ENCODE measurements at places on chromosomes 5 and 9.

DNA sequence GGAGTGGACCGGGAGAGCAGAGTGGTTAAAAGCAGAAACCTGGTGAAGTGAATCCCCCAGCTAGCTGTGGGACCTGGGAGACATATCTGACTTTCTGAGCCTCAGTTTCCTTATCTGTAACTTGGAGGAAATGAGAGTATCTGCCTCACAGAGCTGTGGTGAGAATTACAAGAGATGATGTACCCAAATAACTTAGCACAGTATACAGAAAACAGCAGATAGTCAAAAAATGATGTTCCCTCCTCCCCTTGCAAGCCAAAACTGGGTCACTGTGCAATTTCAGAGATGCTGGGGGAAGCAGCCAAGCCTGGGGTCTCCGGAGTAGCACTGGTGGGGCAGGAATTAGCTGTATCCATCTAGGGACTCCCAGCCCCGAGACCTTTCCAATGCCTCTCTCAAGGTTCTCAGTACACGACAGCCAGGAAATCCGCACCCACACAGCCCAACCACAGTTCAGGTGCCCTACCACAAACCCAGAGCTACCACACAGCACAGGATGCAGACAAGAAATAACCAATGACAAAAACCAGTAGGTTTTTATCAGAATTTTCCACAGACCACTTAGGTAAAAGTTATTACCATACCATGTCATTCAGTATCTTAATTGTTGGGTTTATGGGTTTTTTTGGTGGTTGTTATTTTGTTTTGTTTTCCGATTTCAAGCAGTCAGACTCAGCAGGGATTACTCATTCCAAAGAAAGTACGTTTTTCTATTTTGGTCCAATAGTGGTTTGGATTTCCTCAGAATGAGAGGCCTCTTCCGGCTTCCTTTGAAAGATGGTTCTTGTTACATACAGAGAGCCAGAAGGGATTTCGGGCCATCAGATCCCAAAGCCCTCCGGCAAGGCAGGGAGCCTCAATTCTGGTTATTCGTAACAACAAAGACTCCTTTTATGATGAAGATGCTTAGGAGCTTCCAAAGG is 4.9 kb upstream of the HRH2 start:
- no peak for DNase-seq

- no peak for DNase-seq
Observed at GRCh38 chr5:18098691-18099090, 464.4 kb downstream of the TAF11L14 start.

DNA sequence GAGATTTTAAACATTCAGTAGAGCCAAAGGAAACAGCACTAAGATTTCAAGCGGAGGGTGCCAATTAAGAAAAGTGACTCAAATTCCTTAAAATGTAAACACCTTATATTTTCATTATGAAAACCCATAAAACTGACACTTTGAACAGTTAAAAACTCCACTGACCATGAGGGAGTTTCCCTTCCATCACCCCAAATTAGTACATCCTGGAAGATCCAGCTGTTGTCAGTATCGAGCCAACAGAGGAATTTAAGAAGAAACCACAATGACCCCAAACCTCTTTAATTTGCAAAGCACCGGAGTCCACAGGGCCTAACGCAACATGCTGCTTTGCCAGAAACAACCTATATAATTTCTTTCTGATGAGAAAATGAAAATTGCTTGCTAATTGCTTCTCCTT is 41.3 kb downstream of the ROR2 start:
- no peak for DNase-seq

- DNase-seq, result no peak
Observed at GRCh38 chr5:2201011-2201410, 318.3 kb upstream of the IRX4 start.

GRCh38 chr9:90307167-90307833 is 335.3 kb downstream of the DIRAS2 start:
- no peak for DNase-seq

GRCh38 chr9:130101915-130102314 is 48.2 kb downstream of the GPR107 start:
- DNase-seq, result no peak

- DNase-seq, result no peak
Observed at GRCh38 chr9:11821306-11821975, 871.7 kb upstream of the TYRP1 start.

GRCh38 chr9:111013250-111013649 is 25.0 kb downstream of the LPAR1 start:
- no peak for DNase-seq

DNA sequence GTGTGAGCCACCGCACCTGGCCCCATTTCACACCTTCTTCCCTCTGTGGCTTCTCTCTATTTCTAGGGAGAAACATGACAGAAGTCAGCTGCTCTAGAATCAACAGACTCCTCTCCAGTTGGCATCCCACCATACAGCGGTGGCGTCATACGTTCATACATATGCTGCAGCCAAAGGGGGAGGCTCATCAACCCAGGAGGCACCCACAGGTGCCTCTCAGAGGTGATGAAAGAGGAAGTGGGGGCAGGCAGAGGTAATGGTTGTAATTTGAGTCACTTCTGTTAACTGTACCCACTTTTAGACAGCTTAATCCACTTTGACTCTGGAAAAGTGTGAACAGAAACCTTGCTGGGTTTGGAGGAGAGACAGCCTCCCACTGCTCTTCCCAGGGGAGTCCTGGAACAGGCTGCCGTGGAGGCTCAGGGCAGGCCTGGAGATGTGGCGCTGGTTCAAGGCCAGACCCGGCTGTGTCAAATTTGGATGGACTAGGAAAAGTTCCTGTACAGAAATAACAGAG is 47.3 kb upstream of the SUB1 start:
- DNase-seq, result no peak

- no peak for DNase-seq
Observed at GRCh38 chr5:77262697-77263096, 52.2 kb downstream of the PDE8B start.

DNA sequence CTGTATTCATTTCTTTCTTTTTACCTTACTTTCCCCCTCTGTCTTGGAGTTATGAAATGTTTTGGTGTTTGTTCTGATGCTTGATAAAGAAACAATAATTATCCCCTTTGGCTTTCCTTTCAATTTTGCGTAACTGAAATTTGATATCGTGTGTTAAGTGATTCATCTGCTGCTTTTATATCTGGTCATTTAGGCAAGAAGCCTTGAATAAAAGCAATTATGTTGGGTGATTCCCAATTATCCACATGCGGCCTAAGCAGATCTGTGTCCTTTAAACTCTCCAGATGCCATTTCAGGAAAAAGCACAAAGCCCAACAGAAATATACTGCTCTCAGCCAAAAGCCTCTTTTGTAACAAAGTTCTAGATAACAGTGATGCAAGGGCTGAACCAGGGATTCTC is 92.8 kb downstream of the TAF11L14 start:
- no peak for DNase-seq

DNA sequence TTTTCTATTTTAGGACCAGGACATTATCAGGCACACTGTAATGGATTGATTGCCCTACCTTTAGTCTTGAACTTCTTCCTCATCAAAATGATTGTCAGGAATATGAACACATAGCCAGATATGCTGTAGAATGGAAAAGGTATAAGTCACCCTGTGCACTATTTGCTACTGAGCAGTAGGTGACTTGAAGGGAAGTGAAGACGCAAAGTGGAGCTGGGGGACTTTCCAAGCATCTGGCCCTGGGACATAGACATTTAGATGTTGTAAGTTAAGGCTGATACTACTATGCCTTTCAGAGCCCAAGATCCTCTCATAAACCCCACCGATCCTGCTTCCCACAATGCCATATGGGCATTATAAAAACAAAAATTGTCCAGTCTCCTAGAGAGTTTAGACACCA is 174.5 kb downstream of the DOCK8 start:
- DNase-seq, result no peak

DNA sequence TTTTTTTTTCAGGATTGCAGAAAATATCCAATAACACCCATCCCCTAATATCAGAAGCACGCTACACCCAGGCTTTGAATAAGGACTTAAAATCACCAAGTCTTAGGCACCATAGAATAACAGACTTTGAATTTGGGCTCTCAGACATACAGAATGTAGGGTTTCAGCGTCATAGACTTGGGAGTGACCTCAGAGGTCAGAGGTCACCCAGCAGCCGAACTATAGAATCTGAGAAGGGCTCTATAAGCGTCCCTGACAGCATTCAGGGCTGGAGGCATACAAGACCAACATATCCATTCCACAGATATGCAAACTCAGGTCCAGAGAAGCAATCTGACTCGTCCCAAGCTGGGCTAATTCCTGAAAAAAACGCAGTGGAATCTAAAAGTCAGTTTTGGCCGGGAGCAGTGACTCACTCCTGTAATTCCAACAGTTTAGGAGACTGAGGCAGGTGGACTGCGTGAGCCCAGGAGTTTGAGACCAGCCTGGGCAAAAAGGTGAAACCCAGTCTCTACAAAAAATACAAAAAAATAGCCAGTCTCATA is 34.7 kb downstream of the SLC6A7 start:
- no peak for DNase-seq

- DNase-seq, result no peak
Observed at GRCh38 chr9:84296146-84296843, 44.3 kb downstream of the SLC28A3 start.

- DNase-seq, result no peak
Observed at GRCh38 chr5:62283005-62283404, 23.0 kb upstream of the KIF2A start.

DNA sequence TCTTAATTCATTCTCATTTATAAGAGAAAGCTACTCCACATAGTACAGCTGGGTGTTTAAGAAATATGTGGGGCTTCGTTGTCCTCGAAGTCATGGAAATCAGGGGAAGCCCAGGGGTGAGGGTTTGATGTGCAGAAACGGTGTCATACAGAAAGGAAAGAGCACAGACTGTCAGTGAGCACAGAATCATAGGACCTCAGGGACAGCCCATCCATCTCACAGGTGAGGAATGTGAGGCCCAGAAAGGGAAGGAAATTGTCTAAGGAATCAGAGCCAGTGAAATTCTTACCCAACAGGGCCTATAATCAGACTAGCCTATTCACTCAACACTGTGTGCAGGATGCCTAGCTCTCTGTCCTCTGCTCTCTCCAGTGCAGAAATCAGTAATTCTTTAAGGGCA is 535.6 kb downstream of the SPOCK1 start:
- no peak for DNase-seq

GRCh38 chr9:98556511-98556910 is 152.2 kb downstream of the GABBR2 start:
- DNase-seq, result no peak

- DNase-seq, result no peak
Observed at GRCh38 chr5:131976414-131977211, 31.1 kb upstream of the MEIKIN start.

GRCh38 chr5:36691696-36692371 is 85.4 kb downstream of the SLC1A3 start:
- no peak for DNase-seq

DNA sequence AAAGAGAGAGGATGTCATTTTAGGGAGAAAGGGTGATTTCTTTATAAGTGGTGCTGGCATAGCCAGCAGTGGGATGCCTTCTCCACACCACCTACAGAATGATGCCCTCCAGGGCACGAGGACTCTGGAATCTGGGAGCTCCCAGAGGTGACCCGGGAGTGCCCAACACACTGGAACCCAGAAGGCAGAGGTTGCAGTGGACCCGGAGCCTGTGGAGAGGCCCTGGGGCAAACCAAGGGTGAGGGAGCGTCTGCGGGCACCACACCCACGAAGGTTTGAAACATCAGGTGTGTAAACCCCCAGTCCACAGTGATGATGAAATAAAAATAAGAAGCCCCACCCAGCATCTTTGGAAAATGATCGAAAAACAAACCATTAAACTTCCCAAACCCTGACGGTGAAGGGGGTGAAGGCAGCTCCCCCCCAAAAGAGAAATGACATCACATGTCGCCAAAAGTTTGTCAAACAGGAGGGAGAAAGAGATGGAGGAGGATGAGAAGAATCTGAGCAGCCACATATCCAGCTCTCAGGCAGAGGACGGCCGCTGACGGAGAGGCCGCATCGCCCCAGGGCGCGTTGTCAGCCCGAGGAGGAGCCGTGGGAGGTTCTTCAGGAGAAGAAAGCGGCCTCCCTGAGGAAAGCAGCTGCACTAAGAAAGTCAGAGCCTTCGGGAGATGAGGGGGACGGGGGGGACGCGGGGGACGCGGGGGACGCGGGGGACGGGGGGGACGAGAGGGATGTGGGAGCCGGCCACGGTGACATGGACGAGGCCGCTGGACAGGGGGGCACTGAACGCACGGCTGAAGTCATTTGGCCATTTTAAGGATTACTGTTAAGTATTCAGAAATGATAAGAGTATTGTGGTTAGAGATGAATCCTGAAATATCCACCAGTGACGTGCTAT is 43.1 kb upstream of the NSMF start:
- no peak for DNase-seq

- no peak for DNase-seq
Observed at GRCh38 chr5:111439473-111440075, 72.8 kb downstream of the STARD4 start.

DNA sequence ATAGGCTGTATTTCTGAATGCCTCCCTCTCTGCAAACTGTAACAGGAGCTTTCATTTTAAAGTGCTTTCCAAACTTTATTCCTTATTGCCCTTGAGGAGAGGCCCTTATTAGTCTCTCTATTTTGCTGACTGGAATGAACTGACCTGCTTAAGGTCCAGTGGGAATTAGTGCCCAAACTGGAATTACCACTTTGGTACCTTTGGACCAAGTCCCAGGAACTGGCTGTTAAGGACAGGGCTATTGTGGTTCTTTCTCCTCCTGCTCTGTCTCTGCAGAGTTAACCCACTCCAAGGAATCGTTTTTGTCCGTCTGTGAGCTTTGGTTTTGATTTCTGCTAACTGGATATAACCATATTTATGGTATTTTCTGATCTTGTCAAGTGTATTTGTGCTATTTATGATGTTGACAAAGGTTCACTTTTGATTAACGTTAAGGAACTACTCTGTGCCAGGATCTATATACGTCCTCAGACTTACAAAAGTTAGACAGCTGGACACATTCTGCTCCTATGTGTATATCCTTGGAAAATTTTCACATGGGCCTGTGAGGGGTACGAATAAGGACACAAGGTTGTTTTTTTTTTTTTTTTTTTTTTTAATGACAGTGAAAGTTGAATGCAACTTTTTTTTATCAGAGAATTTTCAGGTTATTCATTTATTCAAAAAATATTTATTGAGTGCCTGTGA is 189.1 kb upstream of the ANKRD55 start:
- DNase-seq, result no peak

- no peak for DNase-seq
Observed at GRCh38 chr9:27539479-27540441, 10.1 kb upstream of the MOB3B start.

DNA sequence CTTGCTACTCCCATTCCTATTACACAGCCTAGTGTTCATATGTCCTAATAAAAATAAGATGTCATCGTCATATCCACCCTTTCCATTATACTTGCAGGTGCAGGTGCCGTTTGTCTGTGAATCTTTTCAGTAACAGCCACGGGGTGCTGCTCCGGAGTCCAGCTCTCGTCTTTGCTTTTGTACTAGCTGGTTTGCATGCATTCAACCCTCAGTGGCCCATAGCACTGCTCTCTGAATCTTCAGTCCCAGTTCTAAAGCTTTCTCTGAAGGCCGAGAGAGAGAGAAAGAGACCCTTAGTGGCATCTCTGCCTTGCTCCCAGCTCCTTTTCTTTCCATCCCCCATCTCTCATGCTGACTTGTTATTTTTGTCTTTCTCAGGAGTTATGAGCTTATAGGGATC is 468.5 kb downstream of the TMEM232 start:
- DNase-seq, result no peak

- DNase-seq, result no peak
Observed at GRCh38 chr5:102306121-102306520, 10.0 kb upstream of the SLCO4C1 start.
